ENCODE measurements at places on chromosomes 7 and 10. TPM values are rescaled to one million over a fixed set of nuclear protein-coding genes. Genes with fewer than 3 reads are reported as not detected.

- H3K4me3 ChIP-seq, result no peak overlapping the region
- H3K27ac ChIP-seq, result no peak overlapping the region
- no peak for DNase-seq
- no peaks in the 10 kb centered on the region for H3K4me1 ChIP-seq
These were observed 1152.2 kb downstream of the XPNPEP1 start for GRCh38 chr10:108771106-108771505.

Gene CCDC3
- total RNA-seq, result 4.2 TPM

GRCh38 chr7:39745320-39745719, 121.9 kb downstream of the RALA start:
- no peaks in the 10 kb centered on the region for H3K27me3 ChIP-seq
- H3K4me1 ChIP-seq, result no peaks in the 10 kb centered on the region
- no peak overlapping the region for H3K27ac ChIP-seq
- no peaks in the 10 kb centered on the region for H3K36me3 ChIP-seq
- DNase-seq, result no peak
- H3K4me3 ChIP-seq, result no peak overlapping the region

DNA sequence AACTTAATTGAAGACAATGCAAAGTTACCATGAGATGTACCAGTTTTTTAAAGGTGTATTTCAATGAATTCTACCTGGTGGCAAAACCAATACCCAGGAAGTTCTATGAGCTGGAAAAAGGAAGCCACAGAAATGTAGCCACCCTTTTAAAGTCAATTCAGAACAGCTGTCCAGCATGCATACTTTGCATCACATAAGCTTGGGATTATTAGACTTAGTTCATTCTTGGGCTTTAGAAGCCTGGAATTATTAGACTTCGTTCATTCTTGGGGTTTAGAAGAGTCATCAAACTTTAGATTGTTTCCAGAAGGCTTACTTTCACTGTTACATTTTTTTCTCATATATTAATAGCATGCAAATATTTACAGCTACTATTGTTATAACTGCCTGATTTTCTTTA, 20.9 kb downstream of the SLC25A13 start:
- peaks cover 21% of the 10 kb centered on the region for H3K4me1 ChIP-seq
- H3K27me3 ChIP-seq, result no peaks in the 10 kb centered on the region
- DNase-seq, result no peak
- H3K4me3 ChIP-seq, result no peak overlapping the region
- no peak overlapping the region for H3K27ac ChIP-seq

Gene ASB10
- total RNA-seq, result not detected

Gene SMKR1
- 0.97 TPM for total RNA-seq

Gene SLC18A2
- total RNA-seq, result 0.24 TPM

DNA sequence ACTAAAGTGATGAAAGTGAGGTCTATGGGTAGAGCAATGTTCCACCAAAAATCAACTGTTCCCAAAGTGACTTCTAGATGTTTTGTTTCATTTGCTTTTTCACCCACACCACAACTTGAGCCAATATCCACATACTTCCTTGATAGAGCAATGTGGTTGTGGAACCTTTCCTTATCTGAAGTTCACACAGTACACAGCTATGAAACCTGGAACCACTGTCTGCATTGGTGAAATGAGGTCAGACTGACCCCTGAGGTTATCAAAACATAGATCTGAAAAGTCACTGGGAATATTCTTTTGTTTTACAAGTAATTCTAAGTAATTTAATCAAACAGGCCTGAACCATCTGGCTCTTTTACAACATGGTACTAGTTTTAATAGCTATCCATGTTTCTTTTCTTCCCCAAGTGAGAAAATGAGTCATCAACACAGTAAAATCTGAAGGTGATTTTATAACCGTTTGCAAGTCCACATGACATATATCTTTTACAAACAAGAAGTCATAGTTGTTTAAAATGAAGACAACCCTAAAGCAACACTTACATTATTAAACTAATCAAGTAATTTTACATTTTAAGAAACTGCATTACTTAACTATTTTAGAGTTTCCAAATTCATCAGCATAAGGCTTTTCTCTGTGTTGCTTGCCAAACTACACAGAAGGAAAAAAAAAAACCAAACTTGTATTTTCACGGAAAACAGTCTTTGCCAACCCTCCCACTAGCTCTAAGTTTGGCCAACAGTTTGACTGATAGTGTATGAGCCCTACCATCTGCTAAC, 80.3 kb downstream of the LRRC17 start:
- DNase-seq, result no peak
- no peaks in the 10 kb centered on the region for H3K27me3 ChIP-seq

Gene WDFY4
- total RNA-seq, result not detected

DNA sequence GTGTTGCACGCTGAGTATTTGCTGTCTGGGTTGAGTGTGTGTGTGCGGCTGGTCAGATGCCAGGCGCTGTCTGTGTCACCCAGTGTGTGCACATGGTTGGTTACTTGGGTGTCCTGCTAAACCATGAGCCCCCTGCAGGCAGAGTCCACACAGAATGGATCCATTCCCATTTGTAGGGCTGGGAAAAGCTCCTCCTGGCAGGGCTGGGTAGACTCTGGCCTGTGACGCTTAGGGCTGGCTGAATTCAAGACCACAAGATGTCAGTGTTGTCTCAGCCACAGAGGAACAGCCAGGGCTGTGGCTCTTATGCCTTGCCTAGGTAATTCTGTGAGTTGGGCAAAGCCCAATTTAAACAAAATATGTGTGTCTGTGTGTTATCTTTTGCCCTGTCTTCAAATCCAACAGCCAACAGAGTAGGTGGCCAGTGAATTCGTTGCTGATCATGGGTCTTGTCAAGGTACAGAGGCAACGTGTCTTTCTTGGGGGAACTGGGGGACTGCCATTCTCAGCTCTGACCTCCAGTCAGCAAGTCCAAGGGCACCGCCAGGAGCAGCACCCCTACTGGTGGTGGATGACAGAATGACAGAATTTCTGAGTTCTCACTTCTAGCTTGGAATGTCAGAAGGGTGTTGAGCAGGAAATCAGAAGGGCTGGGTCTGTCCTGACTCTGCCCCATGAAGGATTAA, 285.1 kb downstream of the CCSER2 start:
- DNase-seq, result peak; percentile 94
- no peak overlapping the region for H3K4me3 ChIP-seq
- H3K27ac ChIP-seq, result no peak overlapping the region
- no peaks in the 10 kb centered on the region for H3K27me3 ChIP-seq
- H3K4me1 ChIP-seq, result no peaks in the 10 kb centered on the region

Gene BMPR1A
- 69.4 TPM for total RNA-seq

GRCh38 chr10:91758303-91759146, 39.7 kb upstream of the TNKS2 start:
- H3K36me3 ChIP-seq, result no peaks in the 10 kb centered on the region
- H3K4me1 ChIP-seq, result no peaks in the 10 kb centered on the region
- H3K27me3 ChIP-seq, result no peaks in the 10 kb centered on the region
- H3K27ac ChIP-seq, result no peak overlapping the region
- no peak for DNase-seq
- H3K4me3 ChIP-seq, result no peak overlapping the region

DNA sequence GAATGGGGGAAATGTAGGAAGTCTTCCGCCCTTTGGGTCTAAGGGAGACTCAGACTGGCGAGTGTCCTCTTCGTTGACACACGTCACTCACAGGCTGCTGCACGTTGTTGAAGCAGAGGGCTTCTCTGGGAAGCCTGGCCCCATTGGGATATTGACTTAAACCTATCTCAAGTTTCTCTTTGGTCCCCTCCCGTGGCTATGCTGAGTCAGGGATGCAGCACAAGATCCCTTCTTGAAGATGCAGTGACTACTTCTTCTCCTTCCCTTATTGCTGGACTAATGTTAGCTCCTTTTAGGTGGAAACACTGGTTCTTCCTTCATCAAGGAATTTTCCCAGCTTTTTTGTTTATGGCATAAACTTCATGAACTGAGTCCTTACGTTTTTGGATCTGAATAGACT, 89.8 kb upstream of the CCDC71L start:
- H3K4me3 ChIP-seq, result no peak overlapping the region
- H3K27ac ChIP-seq, result no peak overlapping the region
- no peaks in the 10 kb centered on the region for H3K4me1 ChIP-seq
- H3K27me3 ChIP-seq, result no peaks in the 10 kb centered on the region

DNA sequence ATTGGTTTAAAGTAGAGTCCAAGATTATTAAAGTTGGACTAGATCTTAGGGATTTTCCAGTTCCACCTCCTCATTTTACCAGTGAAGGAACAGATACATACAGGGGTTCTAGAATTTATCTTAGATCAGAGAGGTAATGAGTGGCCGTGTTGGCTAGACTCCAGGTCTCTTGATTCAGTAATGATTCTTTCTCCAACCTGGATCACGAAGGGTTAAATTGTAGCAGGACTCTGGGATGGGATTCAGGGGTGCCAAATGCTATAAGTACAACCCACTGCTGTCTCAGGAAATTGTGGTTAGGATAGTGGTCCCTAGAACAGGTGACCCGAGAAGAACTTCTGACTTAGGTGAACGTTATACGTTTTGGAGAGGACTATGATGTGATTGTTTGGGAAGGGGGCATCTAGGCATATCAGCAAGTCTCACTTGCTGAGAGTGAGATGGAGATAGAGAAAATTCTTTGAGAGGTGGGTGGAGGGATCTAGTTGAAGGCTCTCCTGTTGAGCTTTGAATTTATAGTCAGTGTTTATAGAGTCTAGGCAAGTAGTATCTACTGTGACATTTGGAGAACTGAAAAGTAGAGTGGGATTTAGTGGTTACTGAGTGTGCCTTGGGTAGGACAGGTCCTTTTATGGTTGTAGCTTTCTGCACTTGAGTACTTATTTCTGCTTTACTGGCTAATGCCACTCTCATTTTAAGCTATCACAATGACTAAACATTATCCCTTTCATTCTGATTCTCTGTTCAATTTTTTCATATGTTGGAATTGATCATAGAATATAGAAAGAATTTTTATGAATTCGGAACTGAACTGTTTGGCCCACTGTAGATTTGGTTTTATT, 58.3 kb downstream of the ST7 start:
- no peak overlapping the region for H3K4me3 ChIP-seq
- H3K4me1 ChIP-seq, result peaks cover 5% of the 10 kb centered on the region
- no peak for DNase-seq
- H3K27ac ChIP-seq, result no peak overlapping the region
- no peaks in the 10 kb centered on the region for H3K36me3 ChIP-seq
- H3K27me3 ChIP-seq, result peaks cover 92% of the 10 kb centered on the region

DNA sequence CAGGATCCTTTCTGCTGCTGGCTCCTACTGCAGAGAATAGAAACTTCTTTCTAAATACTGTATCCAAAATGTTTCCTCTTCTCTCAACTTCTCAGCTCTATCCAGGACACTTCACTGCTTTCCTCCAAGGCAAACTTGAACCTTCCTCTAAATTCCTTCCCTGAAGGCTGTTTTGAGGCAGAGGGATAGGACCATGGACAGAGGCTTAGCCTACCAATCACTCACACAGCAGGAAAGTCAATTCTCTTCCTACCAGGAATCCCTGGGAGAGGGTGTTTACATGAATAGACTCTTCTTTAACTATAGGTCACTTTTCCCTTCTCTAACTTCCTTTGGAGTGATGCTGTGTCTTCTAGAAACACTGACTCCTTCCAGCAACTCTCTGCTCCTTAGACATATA, 115.6 kb upstream of the MKLN1 start:
- H3K27ac ChIP-seq, result no peak overlapping the region
- no peaks in the 10 kb centered on the region for H3K4me1 ChIP-seq
- H3K36me3 ChIP-seq, result no peaks in the 10 kb centered on the region
- H3K27me3 ChIP-seq, result no peaks in the 10 kb centered on the region
- no peak overlapping the region for H3K4me3 ChIP-seq

DNA sequence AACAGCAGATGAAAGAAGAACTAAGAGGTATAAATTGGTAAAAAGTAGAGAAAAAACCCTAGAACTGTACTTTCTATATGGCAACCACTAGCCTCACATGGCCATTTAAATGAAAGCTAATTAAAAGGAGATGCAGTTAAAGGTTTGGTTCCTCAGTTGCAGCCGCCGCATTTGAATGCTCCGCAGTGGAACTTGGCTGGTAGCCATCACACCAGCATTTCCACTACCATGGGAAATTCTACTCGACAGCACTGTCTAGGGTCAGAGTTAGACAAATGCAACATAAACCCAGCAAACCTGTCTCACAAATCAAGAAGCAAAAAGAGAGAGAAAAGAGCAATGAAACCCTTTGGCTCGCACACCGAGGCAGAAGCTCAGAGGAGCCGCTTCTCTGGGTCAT, 29.7 kb downstream of the VIPR2 start:
- H3K27ac ChIP-seq, result no peak overlapping the region
- no peak overlapping the region for H3K4me3 ChIP-seq
- DNase-seq, result peak; percentile 27
- no peaks in the 10 kb centered on the region for H3K27me3 ChIP-seq
- no peaks in the 10 kb centered on the region for H3K36me3 ChIP-seq

DNA sequence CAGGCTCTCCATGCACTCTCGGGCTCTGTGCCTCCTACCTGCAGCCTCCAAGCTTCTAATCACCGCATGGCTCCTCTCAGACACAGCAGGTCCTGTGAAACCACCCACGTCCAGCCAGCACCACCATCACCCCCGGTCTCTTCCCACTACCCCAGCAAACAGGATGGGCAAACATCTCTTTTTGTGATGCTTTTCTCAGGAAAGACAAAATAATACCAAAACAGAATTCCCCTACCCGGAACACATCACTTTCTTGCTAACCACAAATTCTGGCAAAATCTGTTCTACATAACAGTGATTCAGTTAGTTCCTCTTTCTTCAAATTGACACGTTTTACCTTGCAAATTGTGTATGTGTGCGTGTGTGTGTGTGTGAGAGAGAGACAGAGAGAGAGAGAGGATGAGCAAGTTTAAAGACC, 6.5 kb downstream of the SNX8 start:
- H3K27me3 ChIP-seq, result no peaks in the 10 kb centered on the region
- H3K27ac ChIP-seq, result no peak overlapping the region
- H3K4me1 ChIP-seq, result no peaks in the 10 kb centered on the region
- DNase-seq, result no peak
- no peak overlapping the region for H3K4me3 ChIP-seq

Measured in endodermal cell (in vitro differentiated cells).